ENCODE measurements at places on chromosomes 5 and 9. TPM values are rescaled to one million over a fixed set of nuclear protein-coding genes. Genes with fewer than 3 reads are reported as not detected.

Gene SOHLH1
- not detected for total RNA-seq

Gene FBXL7
- total RNA-seq: 7.9 TPM

Gene MZB1
- total RNA-seq: 0.39 TPM

Gene RNF145
- total RNA-seq: 73.0 TPM

Gene IL33
- total RNA-seq: not detected
